NCI-H187 treated with DMSO at 0.1 percent for 48 hours (cell line): ENCODE measurements at places on chromosomes 2 and 18.
A peak's percentile ranks its signal among the peaks of the same experiment; 100 is the strongest.

GRCh38 chr2:216698895-216699294, 3.5 kb upstream of the IGFBP5 start:
- peak; percentile 41 for DNase-seq

DNA sequence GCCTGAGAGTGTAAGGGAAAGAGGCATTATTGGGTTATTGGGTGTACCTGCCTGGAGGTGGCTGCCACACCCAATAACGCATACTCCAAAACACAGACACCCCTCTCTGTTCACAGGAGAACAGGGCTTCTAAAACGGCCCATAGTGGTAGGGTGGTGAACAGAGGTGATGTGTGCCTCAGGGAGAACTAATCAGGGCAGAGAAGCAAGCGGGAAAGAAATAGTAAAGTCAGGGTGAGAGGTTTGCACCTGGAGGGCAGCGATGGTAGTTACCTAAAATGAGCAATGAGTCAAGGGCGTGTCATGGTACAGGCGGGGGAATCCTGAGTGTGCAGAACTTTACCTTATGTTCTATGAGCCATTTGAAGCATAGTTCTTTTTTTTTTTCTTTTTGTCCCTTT, 21.6 kb upstream of the VPS4B start:
- DNase-seq = no peak

GRCh38 chr2:207110715-207111114, 55.0 kb downstream of the KLF7 start:
- DNase-seq = no peak

DNA sequence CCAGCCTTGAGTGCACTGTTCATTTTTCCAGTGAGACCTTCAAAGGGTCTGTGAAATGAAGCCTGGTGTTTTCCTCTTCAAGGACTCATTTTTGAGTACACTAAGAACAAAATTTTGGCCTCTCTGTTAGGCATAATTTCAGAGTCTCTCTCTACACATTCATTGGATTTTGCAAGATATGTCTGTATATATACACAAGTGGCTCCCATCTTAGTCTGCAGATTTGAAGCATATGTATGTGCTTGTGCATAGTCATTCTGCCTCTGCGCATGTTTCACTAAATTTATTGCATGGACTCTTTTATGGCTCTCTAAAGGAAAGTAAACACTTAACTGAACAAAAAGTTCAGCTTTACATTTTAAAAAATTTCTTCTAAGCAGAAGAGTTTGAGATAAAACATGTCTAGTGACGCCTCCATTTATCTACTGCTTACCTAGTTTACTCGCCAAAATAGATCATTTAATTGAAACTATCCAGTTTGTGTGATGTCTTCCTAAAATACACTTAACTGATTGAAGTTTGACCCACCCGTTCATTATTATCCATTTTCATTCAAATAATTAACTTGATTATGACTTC, 145.9 kb downstream of the FMNL2 start:
- DNase-seq = no peak

GRCh38 chr2:147171941-147172340, 672.9 kb upstream of the ACVR2A start:
- DNase-seq = no peak

GRCh38 chr2:46837704-46838103, 77.9 kb downstream of the MCFD2 start:
- no peak for DNase-seq

GRCh38 chr2:239532859-239533258, 132.0 kb upstream of the HDAC4 start:
- DNase-seq = no peak

DNA sequence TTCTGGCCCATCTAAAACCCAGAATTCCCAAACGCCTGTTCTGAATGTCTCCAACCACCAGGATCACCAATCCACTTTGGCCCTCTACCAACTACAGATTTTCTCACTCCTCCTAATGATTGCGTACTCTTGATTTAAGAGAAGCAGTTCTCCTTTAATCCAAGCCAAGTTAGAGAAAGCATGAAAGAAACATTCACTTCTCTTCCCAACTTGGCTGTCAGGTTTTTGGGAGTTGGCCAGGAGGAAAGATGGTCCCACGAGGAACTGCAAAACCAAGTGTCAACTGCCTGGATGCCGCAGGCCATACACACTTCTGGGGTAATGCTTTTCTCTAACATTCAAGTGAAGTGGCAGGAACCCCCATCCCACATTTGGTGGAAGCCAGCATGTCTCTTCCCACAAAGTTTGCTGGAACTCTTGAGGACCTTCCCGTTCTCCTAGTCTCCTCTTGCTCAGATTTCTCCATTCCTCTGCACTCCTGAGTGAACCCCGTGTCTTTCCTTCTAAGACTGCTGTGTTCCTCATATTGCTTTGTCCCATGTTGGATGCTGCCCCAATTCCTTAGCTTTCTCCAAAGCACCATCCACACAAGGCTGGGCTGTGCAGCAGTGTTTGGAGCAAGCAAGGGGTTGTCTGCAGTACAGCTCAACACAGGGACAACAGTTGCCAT, 138.5 kb upstream of the LGALSL start:
- no peak for DNase-seq

- peak; percentile 36 for DNase-seq
These were observed 392.4 kb downstream of the TNS1 start for GRCh38 chr2:217610401-217610814.

- no peak for DNase-seq
These were observed 698.0 kb downstream of the TDRD15 start for GRCh38 chr2:21821672-21822227.

- DNase-seq = no peak
These were observed 336.9 kb upstream of the PIK3C3 start for GRCh38 chr18:41618147-41618546.

GRCh38 chr18:57764995-57765394, 38.1 kb downstream of the ATP8B1 start:
- no peak for DNase-seq

- no peak for DNase-seq
These were observed 345.4 kb downstream of the ARHGAP15 start for GRCh38 chr2:143474586-143474985.

- DNase-seq = no peak
These were observed 177.1 kb upstream of the HDAC4 start for GRCh38 chr2:239577935-239578334.

DNA sequence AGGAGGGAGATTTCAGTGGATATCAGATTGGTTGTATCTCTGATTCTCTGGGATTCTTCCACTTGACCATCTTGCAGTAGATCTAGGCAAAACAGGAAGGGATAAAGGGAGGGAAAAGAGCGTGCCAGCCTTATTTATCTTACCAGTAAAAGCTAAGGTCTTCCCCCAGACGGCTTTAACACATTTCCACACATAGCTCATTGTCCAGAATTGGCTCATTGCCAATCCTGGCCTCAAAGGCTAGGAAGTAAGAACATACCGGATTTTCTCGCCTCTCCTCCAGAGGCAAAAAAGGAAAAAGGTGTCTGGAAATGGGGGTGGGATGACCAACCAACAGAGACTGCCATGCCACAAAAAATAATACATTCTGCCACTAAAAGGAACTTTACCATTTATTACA, 411.6 kb upstream of the NRP2 start:
- DNase-seq = no peak

GRCh38 chr2:82913566-82913965, 1545.5 kb downstream of the SUCLG1 start:
- no peak for DNase-seq

- no peak for DNase-seq
These were observed 187.5 kb upstream of the ACVR2A start for GRCh38 chr2:147657086-147658000.

GRCh38 chr2:240921995-240922244, 15.8 kb downstream of the CROCC2 start:
- no peak for DNase-seq

DNA sequence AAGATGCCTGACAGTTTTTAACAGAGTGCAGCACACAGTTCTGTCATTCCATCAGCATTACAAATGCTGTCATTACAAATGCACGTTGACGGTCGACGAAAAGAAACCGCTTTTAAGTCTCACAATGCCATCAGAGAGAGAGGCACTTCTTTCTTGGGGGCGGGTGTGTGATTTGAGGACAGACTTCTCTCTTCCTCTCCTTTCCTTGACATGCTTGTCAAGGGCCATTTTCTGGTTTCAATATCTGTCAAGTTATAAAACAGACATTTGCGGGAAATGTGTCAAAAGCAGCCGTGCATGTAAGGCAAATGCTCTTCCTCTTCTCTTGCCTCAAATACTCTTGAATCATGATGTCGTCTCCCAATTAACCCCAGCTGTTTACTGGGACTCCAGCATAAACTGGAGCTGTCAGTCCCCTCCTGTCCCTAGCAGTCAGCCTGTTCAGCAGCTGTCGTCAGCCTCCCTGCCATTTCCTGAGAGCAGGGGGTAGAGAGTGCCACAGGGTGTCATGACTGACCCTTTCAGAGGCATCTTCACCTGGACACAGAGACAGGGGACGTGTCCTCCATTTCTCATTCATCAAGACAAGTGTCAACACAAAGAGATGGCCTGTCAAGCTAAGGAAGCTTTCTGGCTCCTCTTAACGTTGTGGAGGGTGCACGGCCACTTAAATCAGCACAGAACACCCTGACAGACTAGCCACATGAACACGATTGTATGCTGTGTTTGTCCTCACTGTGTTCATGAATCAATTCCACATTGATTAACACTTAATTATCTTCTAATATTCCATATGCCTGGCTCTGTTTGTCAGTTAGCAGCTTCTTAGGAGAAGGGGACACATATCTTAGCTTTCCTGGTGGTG, 305.4 kb upstream of the RAB6C start:
- DNase-seq = peak; percentile 5

- no peak for DNase-seq
These were observed 714 bp downstream of the RPIA start for GRCh38 chr2:88692187-88692586.
